H9 (cell line): ENCODE measurements at places on chromosomes 1 and 21.

GRCh38 chr21:14541841-14542490, 4.1 kb downstream of the SAMSN1 start:
- DNase-seq, result no peak

DNA sequence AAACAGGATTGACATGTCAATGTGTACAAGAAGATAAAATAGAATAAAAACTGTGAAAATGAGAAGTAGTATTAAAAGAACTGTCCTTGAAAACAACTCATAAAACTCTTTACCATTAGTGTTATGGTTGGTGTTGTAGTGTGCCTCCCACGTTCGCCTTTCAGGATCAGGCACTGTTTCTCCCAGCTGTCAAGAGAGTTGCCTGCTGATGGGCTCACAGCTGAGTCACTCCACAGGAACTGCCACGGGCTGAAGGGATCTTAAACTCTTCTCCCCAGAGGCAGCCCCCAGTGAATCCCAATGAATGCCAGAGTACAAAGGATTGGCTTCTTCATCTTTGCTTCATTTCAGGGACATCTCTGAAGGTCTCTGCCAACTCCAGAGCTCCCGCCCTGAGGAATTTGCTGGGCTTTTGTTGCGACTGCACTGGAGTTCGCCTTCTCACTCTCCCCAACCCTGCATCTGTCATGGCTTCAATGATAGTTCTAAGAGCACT, 119.6 kb downstream of the ADGRL2 start:
- DNase-seq, result peak; percentile 79

GRCh38 chr1:176102768-176103350, 104.2 kb downstream of the COP1 start:
- no peak for DNase-seq

GRCh38 chr1:30418939-30419720, 304.3 kb downstream of the MATN1 start:
- peak; percentile 16 for DNase-seq

GRCh38 chr1:86596224-86596623, 49.3 kb downstream of the CLCA4 start:
- DNase-seq, result no peak

GRCh38 chr1:3292051-3292722, 162.3 kb upstream of the ARHGEF16 start:
- DNase-seq, result no peak

GRCh38 chr1:56135864-56136147, 443.6 kb downstream of the PLPP3 start:
- DNase-seq, result no peak

GRCh38 chr21:45049714-45050344, 24.6 kb upstream of the ADARB1 start:
- no peak for DNase-seq

DNA sequence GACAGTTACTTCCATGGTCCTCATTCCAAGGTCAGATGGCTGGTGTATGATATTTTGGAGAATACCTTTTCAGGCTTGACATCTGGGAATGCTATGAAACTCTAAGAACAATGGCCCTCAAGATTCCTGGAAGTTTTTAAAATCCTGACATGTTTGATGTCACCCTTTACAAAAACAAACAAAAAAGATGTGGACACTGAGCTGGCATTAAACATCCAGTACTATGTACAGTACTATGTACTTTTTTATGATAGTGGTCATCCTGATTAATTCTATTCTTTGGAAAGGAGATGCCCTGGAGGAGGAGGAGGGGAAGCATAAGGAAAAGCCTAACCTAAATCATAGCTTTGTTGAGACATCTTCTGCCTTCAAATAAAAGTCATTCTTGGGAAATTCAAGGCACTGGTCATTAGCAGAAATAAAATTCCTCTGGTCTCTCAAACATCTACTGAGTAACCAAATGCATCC, 235.4 kb downstream of the HMCN1 start:
- no peak for DNase-seq

DNA sequence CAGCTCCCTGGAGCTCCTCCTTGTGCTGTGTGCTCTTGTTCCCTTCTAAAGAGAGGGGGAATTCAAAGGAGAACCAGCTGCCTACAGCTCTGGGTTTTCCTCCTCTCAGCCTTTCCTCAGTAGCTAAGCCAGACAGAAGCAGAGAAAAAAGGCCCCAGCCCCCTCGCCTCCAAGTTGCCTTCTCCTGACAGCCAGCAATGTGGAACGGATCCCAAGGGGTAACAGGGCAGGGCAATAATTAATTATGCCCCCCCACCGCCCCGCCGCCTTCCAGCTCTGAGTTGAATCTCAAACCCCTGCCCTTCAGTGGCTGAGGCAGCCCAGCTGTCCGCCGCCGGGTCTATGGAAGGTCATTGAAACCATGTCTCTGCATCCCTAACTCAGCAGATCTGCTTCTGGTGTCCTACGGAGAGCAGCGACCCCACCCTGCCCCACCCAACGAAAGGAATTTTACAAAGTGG, 69.0 kb upstream of the GOLT1A start:
- DNase-seq, result no peak

DNA sequence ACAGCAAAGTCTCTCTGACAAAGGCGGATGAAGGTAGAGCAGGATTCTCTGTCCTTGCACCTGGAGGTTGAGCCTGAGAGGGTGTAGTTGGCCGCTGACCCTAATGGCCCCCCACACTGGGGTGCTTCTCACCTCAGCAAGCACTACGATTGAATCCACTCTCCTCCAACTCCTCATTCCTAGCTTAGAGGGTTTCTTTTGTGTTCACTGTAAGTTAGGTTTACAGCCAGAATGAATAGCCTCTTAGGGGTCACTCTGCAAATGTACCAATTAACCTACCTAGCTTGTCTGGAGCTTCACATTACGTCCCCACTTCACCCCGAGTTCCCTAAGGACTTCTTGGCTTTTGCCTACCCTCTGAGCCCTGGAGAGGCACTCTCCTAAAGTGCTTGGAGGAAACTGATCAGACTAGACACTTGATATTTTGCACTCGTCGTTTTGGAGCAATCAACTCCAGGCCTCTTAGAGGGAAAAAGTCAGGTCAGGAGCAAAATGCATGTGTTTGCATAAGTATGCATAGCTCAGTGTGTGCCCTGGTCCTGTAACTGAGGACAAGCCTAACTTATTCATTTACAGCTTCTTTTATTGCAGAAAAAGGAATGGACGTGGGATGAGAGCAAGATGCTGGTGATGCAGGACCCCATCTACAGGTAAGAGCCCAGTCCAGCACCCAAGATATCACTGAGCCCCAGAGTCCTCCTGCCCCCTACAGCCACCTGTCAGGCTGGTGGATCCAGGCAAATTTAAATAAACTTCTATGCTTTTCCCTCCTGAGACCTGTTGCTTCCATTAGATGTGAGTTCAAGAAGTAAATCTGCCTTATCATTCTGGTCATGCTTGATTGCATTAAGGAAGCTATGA, 76.4 kb downstream of the SPATA46 start:
- DNase-seq, result no peak

DNA sequence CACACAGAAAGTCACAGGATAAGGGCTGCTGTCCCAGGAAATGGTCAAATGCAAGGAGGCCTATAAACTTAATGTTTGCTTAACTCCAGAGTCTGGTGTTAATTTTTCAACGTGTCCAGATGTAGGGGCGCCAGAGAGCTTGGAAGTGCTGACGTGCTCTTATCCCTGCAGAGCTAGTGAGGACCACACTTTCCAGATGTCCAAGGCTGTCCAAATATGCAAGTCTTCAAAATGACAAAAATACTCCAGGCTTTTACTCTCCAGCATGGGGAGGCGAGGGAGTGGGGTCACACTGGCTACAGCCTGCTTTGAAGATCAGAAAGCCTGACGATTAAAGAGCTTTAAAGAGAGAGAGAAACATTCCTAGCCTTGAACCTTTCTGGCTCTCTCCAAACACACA, 57.6 kb downstream of the ABCA4 start:
- DNase-seq, result no peak
